Activated CD8-positive, alpha-beta memory T cell treated with anti-CD3 and anti-CD28 coated beads for 48 hours (primary cell): ENCODE measurements at places on chromosomes 5 and 9.
A peak's percentile ranks its signal among the peaks of the same experiment; 100 is the strongest.

- no peak for DNase-seq
These were observed 20.2 kb downstream of the TLE1 start for GRCh38 chr9:81669041-81669651.

- DNase-seq, result no peak
These were observed 32.8 kb upstream of the PLIN2 start for GRCh38 chr9:19160085-19160484.

DNA sequence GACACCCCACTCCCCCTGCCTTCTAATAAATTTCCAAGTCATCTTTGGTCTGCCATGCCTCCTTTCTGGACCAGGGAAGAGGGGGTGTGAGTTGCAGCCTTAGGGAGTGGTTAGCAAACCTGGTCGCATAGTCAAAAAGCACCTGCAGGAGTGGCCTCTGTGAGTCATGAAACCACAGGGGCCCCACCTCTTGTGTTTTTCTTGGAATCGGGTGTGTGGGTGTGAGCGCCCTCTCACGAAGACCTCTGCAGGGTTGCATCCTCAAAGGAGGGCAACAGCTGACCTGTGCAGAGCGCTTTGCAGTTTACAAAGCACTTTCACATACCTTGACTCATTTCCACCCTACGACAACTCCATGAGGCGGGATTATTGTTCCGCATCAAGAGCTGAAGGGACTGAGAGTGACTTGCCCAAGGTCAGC is 36.8 kb upstream of the TEX48 start:
- DNase-seq, result peak; percentile 73

DNA sequence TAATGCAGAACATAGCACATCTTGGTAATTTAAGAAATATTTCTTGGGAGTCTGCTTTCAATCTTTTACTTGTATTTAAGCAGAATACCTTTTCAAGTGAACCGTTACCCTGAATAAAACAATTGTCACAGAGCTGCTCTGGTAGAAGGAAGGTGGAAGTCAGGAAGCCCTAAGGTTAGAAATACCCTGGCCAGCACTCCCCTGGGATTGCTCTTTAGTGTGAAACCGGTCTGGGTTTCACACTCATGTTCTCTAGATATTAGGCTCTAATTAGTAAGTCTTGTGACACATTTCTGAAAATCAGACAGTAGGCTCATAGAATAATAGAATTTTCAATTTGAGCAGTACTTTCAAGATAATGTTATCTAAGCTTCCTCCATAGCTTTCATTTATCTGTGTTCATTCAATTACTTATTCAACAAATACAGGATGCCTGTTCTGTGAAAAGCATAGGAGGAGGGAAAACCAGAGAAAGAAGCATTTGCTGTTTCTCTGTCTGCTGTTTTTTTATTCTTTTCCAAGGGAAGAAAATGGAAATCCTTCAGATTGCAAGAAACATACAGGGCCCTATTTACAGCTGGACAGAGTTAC is 825.5 kb downstream of the TLR4 start:
- DNase-seq, result no peak

- no peak for DNase-seq
These were observed 684 bp downstream of the TOR1B start for GRCh38 chr9:129803676-129804060.

- DNase-seq, result no peak
These were observed 68.0 kb downstream of the DENND4C start for GRCh38 chr9:19298436-19299000.

- no peak for DNase-seq
These were observed 206.6 kb downstream of the PALM2AKAP2 start for GRCh38 chr9:109986521-109986991.

GRCh38 chr9:73155968-73156864 is 4.6 kb downstream of the ANXA1 start:
- DNase-seq, result no peak

DNA sequence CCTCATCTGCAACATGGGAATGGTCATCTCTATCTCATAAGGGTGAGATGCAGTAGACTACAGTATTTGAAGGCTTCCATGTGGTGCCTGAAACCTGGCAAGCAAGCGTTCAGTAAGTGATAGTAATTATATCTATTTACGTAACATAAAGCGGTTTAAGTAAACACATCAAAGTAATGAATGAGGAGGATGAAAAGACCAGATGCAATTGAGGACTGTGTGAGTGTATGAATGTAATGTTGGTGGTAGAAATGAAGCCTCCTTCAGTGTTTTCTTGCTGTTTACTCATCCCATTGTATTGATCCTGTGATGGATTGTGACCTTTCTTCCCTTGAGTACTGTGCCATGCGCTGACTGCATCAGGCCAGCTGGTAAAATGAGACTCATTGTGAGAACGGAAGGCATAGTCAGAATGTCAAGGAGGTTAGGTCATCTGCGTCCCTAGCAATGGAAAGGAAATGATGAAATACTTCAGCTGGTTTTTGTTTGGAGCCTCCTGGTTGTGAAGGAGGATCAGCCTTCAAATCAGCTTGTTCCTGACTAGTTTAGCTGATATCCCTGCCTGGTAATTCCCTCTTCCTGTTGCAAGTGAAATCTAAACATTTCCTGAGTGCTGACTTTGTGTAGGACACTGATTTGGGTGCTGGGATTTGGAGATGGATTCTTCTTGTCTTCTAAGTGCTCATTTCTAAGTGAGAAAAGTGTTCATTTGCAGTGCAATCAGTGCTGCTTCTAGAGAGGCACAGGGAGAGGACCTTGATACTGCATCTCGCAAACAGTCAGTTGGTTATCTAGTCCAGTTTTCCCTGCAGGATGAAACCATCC is 35.6 kb downstream of the TNFSF8 start:
- no peak for DNase-seq

- no peak for DNase-seq
These were observed 103.6 kb upstream of the CHD1 start for GRCh38 chr5:99032234-99033013.

- DNase-seq, result no peak
These were observed 6.5 kb upstream of the GGTA1 start for GRCh38 chr9:121505903-121506735.

- no peak for DNase-seq
These were observed 73.3 kb upstream of the PHF24 start for GRCh38 chr9:34884747-34885189.

- no peak for DNase-seq
These were observed 11.4 kb downstream of the ADGRV1 start for GRCh38 chr5:90570034-90570433.

- DNase-seq, result no peak
These were observed 63.9 kb downstream of the SAXO1 start for GRCh38 chr9:18969128-18969527.

- DNase-seq, result no peak
These were observed 500.0 kb upstream of the KLF4 start for GRCh38 chr9:107989544-107989943.

GRCh38 chr9:79742110-79742721 is 170.5 kb downstream of the TLE4 start:
- no peak for DNase-seq
